ENCODE measurements at places on chromosomes 3 and 15.

- peak; percentile 16 for DNase-seq
Measured at GRCh38 chr15:55827204-55827603, 84.3 kb upstream of the PRTG start.

- DNase-seq = no peak
Measured at GRCh38 chr3:152301745-152302181, 33.0 kb downstream of the MBNL1 start.

- no peak for DNase-seq
Measured at GRCh38 chr3:11407644-11408043, 135.4 kb downstream of the ATG7 start.

DNA sequence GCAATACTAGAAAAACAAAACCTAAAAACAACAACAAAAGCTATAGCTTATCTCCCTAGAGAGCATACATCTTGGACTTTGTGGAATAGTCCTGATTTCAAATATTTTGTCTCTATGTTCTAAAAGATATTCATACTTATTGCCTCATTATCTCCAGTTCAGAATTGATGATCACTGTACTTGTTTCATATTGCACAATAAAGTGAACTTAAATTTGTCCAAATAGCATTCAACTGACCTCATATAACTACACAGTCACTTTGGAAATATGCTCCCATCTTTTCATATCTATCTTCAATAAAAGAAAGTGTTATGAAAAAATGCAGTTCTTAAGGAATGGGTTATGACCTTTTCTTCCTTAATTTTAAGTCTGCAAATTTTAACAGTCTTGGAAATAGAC, 228.6 kb upstream of the CMC1 start:
- no peak for DNase-seq

- no peak for DNase-seq
Measured at GRCh38 chr15:63094495-63094931, 27.1 kb upstream of the LACTB start.

GRCh38 chr3:158355623-158356588, 215.1 kb upstream of the MLF1 start:
- DNase-seq = no peak

GRCh38 chr3:54034971-54035370, 87.4 kb upstream of the CACNA2D3 start:
- no peak for DNase-seq

DNA sequence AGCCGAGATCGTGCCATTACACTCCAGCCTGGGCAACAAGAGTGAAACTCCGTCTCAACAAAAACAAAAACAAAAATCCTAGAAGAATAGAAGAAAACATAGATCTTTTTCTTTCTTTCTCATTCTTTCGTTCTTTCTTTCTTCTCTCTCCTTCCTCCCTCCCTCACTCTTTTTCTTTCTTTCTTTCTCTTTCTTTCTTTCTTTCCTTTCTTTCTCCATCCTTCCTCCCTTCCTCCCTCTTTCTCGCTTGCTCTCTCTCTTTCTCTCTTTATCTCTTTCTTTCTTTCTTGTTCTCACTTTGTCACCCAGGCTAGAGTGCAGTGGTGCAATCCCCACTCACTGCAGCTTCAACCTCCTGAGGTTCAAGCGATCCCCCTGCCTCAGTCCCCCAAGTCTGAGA, 33.8 kb upstream of the MUC4 start:
- no peak for DNase-seq

GRCh38 chr3:168081171-168081771, 14.5 kb downstream of the GOLIM4 start:
- no peak for DNase-seq

DNA sequence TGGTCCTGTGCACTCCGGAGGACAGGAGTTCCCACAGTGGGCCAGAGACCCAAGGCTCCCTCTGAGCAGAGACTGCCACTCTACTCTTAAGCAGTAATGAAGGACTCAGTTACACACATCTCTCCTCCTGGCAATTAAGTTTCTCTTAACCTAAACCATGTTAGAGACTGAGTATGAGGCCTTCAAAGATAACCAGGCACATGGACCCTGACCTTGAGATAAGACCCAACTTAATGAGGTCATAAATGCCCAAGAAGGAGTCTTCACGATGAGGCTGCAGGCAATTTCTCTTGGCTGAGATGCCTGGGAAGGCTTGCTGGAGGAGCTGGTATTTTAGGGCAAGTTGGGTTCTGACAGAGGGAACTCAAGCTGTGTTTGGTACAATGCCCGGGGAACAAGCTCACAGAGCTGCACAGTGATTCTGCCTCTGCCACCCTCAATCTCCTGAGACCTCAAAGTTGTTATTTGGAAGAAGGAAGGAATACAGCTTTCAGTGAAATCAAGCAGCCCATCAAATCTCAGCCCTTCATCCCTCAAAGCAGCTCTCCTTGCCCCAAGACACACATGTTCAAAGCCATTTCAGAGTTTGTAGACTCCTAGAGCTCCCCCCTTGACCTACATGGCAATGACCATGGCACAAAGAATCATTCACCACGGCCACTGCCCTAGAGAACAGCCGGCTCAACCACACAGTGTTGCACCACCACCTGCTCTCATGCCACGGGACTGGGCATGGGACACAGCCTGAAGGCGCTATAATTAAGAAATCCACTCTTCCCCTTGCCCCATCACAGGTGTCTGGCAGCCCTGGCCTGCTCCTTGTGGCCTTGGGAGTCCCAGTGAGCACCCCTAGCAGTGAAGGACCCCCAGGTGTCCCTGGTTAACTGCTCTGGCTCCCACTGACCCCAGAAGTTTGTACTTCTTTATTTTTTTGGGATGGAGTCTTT, 7.1 kb downstream of the RMDN3 start:
- DNase-seq = no peak

- DNase-seq = no peak
Measured at GRCh38 chr3:13882876-13883275, 3.0 kb upstream of the WNT7A start.

DNA sequence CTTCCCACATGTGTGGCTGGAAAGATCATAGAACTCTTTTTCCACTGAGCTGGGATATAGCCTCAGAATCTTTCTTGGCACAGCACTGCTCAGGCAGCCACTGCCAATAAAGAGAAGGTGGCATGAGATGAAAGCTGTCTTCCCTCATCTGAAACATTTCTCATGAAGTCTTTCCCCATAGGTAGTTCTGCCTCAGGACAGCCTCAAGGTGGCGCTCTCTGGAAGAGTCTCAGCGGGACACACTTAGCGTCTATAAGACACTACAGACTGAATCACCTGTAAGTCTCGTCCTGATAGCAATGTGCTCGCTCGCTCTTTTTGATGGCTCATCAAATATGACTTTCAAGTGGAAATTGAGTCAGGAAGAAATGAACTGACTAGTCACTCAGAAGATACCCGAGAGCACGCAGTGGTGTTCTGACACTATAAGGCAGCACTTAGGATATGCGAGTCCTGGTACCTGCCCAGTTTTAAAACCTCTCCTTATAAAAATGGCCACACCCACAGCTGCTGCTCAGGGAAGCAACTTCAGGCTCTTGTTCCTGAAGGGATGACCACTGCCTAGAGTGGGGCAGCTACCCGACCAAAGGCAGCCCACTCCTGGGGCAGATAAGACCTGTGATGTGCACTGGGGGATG, 269.5 kb downstream of the SUCLG2 start:
- DNase-seq = peak; percentile 83

DNA sequence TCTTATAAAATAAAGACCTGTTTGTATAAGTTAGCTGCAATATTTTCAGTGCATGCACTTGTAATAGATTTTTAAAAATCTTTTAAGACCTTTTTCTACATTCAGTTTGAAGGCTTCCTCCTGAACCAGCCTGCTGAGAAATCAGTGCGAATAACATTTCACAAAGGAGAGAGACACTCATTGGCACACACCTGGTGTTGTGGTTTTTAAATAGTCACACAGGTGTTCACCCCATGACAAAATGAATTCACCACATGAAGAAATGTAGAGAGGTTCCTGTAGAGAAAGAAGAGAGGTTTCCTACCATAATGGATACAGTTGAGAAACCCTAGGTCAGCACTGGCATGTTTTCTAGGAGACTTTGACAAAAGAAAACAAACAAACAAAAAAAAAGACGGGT, 237.3 kb downstream of the CNTN6 start:
- no peak for DNase-seq

DNA sequence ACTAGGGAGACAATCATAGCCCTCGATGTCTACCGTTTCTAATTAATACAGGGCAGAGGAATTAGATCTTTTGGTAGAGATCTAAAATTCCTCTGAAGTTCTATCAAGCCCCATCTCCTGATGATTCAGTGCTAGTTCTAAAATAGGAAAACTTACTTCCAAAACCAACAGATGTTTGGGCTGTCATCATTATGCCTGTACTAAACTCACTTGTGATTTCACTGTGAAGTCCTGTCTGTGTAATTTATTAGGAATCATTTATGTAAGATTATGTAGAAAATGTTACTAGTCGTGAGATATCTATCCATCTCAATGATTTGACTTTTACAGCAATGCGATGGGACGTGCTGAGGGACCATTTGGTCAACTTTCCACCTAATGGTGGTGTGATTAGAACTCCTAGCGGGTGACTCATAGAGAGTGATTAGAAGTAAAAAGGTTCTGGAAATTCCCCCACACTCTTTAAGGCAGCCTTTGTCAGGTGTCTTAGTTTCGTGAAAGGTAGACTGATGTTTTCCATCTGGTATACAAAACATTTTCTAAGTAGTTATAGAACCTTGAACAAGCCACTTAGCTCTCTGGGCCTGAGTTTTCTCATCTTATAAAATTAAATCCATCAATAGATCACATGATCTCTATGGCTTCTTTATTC, 34.2 kb downstream of the LIPC start:
- no peak for DNase-seq

- no peak for DNase-seq
Measured at GRCh38 chr15:79161837-79162508, 71.4 kb upstream of the RASGRF1 start.

DNA sequence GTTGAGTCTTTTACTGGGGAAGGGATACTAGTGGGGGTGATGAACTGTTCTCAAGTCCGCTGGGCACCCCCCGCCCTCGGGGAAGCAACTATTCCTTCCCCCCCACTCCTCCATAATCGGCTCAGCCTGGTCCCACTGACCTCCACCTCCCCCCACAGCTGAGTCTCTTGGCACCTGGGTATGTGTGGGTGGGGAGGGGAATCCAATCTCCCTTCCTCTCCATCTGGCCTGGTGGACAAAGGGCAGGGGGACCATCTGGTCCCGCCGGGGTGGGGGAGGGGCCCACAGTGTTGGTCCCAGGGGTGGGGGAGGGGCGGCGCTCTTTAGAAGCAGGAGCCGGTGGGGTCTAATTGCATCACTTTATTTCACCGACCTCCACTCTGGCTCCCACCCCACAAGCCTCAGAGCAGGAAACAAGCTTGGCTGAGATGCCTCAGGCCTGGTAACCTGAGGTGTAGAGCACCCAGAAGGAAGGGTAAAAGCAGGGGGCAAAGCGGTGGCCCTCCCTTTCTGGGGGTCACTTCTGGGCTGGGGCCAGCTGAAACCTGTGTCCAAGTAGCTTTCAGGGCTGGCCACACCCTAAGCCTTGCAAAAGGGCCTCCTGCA, 1.0 kb upstream of the PCBP4 start:
- peak; percentile 94 for DNase-seq

DNA sequence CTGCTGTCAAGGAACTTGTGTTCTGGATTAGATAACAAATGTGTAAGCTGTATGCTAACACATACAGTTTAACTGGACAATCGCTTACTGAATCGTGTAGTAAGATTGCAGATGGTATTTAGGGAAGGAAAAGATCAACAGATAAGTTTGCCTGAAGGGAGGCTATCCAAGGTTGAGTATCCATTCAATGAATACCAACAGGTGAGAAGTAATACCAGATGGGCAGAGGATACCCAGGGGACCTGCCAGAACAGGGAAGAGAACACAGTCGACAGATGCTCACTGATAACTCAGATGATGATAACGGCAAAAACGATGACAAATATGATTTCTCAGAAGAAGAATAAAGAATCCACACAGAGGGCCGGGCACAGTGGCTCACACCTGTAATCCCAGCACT, 3.2 kb upstream of the UACA start:
- DNase-seq = no peak

- no peak for DNase-seq
Measured at GRCh38 chr15:93716615-93717231, 514.6 kb upstream of the MCTP2 start.

DNA sequence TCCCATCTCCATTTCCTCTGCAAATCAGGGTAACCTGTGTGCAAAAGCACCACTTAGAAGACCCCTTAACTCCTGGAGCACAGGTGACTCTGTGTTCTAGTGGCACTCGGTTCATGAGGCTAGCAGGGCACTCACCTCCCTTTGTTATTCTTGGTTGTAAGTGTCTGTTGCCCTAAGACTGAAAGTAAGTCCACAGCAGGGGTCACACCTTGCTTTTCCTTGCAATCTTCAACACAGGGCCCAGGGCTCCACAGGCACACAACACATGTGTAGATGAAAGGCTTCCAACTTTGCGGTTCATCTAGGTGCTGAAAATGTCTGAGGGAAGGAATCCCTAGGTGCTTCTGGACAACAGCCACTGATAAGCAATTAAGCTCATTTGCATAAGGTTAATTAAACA, 2.9 kb downstream of the RNU6-1 start:
- no peak for DNase-seq

DNA sequence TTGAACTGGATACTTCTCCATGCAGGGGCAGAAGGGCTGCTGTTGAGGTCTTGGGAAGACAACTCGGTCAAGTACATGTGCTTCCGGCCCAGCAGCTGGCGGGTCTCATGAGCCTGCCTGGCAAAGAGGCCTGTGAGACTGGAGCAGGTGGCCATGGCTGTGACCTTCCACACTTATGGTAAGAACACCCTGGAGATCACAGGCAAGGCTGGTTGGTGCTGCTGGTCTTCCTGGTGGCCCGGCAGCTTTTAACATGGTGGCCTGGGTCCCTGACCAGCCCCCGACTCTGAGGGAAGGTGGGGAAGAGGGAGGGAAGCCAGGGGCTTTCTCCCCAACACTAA, 15.4 kb downstream of the CHRD start:
- no peak for DNase-seq

GRCh38 chr3:39287216-39288164, 7.7 kb upstream of the CX3CR1 start:
- DNase-seq = no peak

DNA sequence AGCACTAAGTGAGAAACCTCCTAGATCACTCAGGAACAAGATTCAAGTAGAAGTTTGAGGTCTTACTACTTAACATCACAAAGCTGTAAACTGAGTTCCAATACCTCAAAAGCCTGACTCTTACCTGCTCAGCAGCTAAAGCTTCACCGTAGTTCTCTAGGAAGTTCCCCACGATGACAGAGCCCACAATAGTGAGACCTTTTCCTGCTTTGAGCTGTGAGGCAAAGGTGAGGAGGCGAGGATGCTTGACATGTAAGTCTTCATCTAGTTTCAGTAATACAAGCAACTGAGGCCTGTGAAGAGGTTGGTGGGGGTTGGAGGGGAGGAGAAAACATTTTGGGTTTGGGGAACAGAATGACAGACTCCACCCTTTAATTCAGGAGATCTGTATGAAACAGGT, 15.7 kb downstream of the EMC4 start:
- DNase-seq = no peak

GRCh38 chr3:32109256-32109655, 2.8 kb downstream of the GPD1L start:
- DNase-seq = peak; percentile 21

GRCh38 chr3:61589856-61590255, 28.5 kb downstream of the PTPRG start:
- DNase-seq = no peak
